GM20000 (cell line): ENCODE measurements at places on chromosomes 1 and 21.
A peak's percentile ranks its signal among the peaks of the same experiment; 100 is the strongest.

- DNase-seq = peak; percentile 13
These were observed 102.5 kb upstream of the COA6 start for GRCh38 chr1:234270581-234271242.

DNA sequence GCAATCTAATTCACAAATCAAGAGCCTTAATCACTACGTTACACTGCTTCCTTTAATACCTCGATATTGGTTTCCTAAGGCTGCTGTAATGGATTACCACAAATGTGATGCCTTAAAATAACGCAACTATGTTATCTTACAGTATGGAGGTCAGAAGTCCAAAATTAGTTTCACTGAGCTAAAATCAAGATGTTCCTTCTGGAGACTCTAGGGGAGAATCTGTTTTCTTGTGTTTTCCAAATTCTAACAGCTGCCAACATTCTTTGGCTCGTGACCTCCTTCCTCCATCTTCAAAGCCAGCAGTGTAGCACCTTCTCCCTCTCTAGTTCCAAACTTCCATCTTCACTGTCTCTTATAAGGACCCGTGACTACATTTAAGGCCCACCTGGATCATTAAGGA, 335.0 kb upstream of the NFIA start:
- no peak for DNase-seq

- peak; percentile 88 for DNase-seq
These were observed 911 bp downstream of the GNB1 start for GRCh38 chr1:1889847-1890505.

GRCh38 chr1:66331658-66332547, 202.1 kb upstream of the SGIP1 start:
- DNase-seq = no peak

GRCh38 chr1:228316589-228317387, 89.8 kb downstream of the TRIM11 start:
- DNase-seq = peak; percentile 10

GRCh38 chr1:42168391-42168670, 3.8 kb upstream of the GUCA2A start:
- no peak for DNase-seq

DNA sequence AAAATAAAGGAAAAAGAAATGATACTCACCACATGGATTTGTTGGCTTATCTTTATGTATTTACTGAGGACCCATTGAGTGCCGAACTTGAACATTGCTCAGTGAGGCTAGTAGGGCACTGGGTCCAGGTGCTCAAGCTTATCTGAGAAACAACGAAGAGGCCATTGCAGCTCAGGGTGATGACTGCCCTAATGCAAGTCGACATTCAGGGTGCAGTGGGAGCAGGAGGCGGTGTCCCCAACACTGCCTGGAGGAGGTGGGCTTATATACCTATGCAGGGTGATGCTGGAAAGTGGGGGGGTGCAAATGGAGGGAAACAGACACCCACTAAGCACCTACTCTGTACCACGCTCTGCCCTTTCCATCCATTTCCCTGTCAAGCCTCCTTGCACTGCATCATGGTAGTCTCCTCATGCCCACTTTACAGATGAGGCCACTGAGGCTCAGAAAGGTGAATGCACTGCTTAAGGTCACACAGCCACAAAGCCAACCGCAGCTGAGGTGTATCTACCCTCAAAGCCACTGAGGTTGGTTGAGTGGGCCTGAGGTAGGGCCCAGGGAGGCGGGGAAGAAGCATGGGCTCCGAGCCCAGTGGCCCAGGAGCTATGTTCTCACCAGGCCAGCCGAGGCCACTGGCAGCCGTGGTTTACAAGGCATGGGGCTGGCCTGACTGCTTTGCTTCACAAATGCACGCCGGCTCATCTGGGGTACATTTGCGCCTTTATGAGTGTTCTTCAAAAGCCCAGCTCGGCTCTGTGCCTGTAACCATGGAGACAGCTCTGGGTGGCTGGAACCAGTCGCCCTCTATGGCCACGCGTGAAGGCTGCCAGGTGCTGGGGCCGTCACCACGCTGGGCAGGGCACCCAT, 103.8 kb downstream of the EPHB2 start:
- DNase-seq = no peak

GRCh38 chr1:101613546-101613945, 376.7 kb downstream of the S1PR1 start:
- DNase-seq = no peak

GRCh38 chr1:226132728-226133503, 53.6 kb downstream of the ACBD3 start:
- DNase-seq = no peak

DNA sequence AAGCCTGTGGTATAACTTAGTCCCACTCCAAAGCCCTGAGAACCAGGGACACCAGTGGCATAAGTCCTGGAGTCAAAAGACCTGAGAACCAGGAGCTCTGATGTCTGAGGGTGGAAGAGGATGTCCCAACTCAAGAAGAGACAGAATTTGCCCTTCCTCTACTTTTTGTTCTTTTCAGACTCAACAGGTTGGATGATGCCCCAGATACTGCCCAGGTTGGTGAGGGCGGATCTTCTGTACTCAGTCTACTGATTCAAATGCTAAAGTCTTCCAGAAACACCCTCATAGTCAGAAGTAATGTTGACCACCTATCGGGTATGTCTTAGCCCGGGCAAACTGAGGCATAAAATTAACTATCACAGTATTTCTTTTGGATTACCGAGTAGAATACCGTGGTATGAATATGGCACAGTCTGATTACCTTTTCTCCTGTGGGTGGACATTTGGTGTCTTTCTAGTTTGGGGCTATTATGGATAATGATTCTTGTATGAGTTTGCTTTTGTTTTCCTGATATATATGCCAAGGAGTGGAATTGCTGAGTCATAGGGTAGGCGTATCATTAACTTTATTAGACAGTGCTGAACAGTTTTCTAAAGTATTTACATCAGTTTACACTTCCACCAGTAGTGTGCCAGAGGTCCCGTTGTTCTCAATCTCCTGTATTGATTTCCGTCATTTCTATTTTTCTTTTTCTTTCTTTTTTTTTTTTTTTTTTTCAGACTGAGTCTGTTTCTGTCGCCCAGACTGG, 3.2 kb upstream of the CHAF1B start:
- DNase-seq = no peak

DNA sequence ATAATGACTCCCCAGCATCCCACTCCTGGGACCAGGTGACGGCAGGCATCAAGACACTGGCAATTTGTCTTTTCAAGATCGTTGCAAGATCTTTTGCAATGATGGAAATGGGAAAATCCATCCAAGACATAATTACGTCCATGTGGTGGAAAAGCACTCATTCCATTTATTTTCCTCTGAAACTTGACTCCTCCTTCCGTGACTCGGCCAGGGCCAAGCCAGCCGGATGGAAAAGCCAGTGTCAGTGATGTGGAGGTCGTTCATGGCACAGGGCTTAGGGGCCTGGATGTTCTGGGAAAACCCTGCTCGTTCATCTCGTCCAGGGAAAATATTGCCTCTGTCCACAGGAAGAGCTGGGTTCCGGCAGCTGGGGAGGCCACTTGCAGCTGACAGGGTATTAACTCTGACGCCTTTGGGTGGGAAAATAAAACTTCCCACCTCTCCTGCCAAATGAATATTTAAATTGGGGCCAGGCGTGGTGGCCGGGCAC, 46.2 kb downstream of the C1orf198 start:
- DNase-seq = no peak

- DNase-seq = no peak
These were observed 23.2 kb downstream of the SGIP1 start for GRCh38 chr1:66557157-66557556.

DNA sequence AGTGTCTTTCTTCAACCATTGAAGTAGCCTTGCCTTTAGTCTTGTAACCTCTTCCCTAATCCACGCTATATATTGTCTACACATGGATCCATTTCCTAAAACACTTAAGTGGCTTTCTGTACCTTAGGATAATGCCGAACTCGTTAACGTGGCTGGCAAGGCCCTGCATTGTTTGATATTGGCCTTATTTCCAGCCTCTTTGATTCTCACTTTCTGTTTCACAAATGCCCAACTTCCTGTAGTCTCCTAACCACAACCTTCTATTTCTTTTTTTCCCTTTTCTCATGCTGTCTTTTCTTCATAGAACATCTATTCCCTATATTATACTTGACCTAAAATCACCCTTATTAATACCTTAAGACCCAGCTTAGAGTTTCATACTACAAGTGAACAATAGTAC, 536.0 kb downstream of the LMO4 start:
- no peak for DNase-seq

DNA sequence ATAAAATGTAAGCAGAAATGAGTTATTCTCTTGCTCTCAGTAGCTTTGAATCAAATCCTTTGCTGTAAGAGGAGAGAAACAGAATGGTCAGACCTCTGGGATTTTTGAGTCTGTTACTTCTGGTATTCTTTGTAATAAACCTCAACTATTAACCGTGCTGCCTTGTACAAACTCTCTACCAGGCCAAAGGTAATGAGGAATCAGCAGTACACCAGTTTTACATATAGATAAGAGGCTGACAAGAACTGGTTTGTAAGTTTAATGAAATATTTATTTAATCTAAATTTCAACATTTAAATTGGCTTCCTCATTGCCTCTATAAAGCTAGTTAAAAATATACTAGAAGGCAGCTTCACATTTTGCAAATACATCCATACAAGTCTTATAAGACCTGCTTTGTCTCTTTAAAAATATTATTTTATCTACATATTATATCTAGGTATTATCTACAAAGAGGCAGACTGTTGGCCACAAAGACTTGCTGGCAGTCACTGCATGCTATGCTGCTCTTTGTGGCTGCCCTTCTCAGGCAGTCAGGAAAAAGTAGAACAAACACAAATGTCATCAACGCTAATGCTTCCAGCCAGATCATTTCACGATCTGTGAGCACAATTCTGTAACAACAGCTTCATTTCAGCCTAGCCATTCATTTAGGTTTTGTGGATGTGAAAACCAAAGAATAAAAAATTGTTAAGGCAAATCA, 173.0 kb downstream of the GABPA start:
- no peak for DNase-seq

- DNase-seq = no peak
These were observed 82.9 kb downstream of the FAM78B start for GRCh38 chr1:166083887-166084286.

DNA sequence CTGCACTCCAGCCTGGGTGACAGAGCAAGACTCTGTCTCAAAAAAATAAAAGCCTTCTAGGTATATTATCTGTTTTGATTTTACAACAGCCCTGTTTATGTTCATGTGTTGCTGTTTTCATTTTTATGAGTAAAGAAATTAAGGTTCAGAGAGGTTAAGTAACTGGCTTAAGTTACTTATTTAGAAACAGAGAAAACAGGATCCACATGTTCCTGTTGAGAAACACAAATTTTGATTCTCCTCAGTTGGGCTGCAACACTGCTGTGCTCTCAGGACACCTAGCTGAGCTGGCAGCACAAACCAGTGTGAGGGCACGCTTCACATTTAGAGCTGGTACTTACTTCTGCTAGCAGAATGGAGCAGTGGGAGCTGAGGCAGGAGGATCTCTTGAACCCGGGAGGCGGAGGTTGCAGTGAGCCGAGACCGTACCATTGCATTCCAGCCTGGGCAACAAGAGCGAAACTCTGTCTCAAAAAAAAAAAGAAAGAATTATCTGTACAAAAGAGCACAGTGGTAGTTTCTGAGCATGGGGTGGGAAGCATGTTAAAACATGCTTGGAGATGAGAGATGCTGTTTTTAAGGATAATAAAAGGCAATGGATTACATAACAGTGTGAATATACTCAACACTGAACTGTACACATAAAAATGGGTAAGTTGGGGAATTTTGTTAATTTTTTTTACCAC, 2.4 kb downstream of the SPRTN start:
- no peak for DNase-seq

DNA sequence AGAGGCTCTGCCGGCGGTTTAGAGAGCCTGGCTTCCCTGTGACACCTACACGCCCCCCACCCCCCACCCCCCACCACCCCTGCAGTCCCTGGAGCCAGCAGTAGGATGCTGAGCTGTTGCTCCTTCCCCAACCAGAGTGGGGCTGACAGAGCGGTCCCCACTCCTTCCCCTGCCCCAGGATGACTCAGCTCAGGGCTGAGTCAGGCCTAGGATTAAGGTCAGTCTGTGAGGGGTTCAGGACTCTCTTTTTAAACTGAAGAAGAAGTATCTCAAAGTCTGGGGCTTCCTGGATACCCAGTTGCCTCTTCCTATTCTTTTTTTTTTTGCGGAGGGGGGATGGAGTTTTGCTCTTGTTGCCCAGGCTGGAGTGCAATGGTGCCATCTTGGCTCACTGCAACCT, 19.1 kb downstream of the DMBX1 start:
- DNase-seq = no peak

- no peak for DNase-seq
These were observed 134.2 kb downstream of the GDAP2 start for GRCh38 chr1:117795190-117795589.
